ENCODE measurements at places on chromosomes 1 and 21.

- peak overlapping the region; percentile 100 for H3K27ac ChIP-seq
- H3K36me3 ChIP-seq = no peaks in the 10 kb centered on the region
- peak overlapping the region; percentile 94 for H3K4me3 ChIP-seq
- H3K4me1 ChIP-seq = peaks cover 56% of the 10 kb centered on the region
These were observed 515 bp upstream of the CAMTA1 start for GRCh38 chr1:6784560-6785317.

- no peaks in the 10 kb centered on the region for H3K4me1 ChIP-seq
- H3K36me3 ChIP-seq = no peaks in the 10 kb centered on the region
- DNase-seq = no peak
- H3K4me3 ChIP-seq = no peak overlapping the region
- H3K27ac ChIP-seq = no peak overlapping the region
These were observed 22.9 kb downstream of the LCA5L start for GRCh38 chr21:39422527-39423241.

DNA sequence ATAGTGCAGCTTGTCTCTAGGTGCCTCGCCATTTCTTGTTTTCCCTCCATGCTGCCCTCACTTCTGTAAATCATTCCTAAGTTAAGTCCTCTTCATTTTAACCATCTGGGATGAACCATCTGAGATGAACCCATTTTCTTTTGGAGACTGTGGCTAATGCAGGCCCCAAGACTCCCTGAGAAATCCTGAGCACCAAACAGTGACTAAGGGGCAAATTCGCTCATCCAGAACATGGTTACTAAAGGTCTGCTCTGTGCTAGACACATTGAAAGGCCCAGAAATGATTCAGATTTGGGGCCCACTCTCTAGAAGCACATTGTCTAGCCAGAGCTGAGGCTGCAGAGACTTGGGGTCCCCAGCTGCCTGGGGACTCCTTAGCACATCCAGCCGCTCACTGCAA is 151.9 kb upstream of the CTTNBP2NL start:
- no peaks in the 10 kb centered on the region for H3K36me3 ChIP-seq
- no peaks in the 10 kb centered on the region for H3K27me3 ChIP-seq
- H3K4me3 ChIP-seq = no peak overlapping the region
- H3K4me1 ChIP-seq = peaks cover 36% of the 10 kb centered on the region

GRCh38 chr1:18458133-18459092 is 22.3 kb upstream of the KLHDC7A start:
- H3K4me3 ChIP-seq = no peak overlapping the region
- peaks cover 99% of the 10 kb centered on the region for H3K27me3 ChIP-seq
- no peak for DNase-seq
- H3K36me3 ChIP-seq = no peaks in the 10 kb centered on the region

DNA sequence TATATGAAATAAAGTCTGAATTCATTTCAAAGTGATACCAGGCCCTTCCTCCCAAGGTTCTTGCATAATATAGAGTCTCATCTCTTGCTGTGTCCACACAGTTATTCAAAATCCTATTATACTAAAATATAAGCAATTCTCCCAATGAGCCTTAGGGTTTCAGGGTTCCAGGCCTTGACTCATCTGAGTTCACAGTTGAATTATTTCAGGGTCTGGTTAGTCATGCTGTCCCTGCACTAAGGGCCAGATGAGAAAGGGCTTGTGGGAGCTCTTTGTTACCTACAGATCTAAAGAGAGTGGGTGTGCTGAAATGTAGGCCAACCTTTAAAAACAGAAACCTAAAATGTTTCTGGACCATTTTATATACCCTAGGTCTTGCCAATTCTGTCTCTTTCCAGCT is 337.5 kb upstream of the LRRC7 start:
- no peak overlapping the region for H3K27ac ChIP-seq
- no peak for DNase-seq
- H3K27me3 ChIP-seq = no peaks in the 10 kb centered on the region
- no peaks in the 10 kb centered on the region for H3K36me3 ChIP-seq

- no peak for DNase-seq
- no peak overlapping the region for H3K27ac ChIP-seq
- no peaks in the 10 kb centered on the region for H3K27me3 ChIP-seq
- no peak overlapping the region for H3K4me3 ChIP-seq
- H3K36me3 ChIP-seq = no peaks in the 10 kb centered on the region
These were observed 23.4 kb upstream of the PTP4A2 start for GRCh38 chr1:31961536-31961935.

- DNase-seq = no peak
- no peak overlapping the region for H3K4me3 ChIP-seq
These were observed 422.4 kb downstream of the PTPRU start for GRCh38 chr1:29658688-29659087.

DNA sequence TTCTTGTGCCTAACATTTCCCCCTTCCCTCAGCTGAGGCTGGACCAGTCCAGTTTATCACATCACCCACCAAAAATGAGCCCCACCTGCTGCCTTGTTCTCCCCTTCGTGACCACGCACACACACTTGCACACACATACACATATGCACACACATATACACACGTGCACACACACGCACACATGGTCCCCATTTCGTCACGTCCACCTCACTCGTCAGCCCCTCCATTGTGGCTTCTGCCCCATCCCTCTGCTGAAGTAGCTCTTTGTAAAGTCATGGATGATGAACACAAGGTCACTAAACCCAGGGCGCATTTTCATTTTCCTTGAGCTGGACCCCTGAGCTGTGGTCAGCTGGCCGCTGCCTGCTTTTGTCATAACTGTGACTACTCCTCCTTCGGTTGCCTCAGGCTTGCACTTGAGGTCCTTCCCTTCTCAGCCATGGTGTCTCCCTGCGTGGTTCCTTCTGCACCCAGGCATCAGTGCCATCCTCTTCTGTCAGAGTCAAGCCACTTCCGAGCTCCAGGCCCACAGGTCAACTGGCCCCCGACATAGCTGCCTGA is 93.8 kb downstream of the SYT2 start:
- H3K27me3 ChIP-seq = no peaks in the 10 kb centered on the region
- no peaks in the 10 kb centered on the region for H3K36me3 ChIP-seq
- no peak for DNase-seq
- H3K4me3 ChIP-seq = no peak overlapping the region
- peaks cover 55% of the 10 kb centered on the region for H3K4me1 ChIP-seq
- peak overlapping the region; percentile 80 for H3K27ac ChIP-seq

DNA sequence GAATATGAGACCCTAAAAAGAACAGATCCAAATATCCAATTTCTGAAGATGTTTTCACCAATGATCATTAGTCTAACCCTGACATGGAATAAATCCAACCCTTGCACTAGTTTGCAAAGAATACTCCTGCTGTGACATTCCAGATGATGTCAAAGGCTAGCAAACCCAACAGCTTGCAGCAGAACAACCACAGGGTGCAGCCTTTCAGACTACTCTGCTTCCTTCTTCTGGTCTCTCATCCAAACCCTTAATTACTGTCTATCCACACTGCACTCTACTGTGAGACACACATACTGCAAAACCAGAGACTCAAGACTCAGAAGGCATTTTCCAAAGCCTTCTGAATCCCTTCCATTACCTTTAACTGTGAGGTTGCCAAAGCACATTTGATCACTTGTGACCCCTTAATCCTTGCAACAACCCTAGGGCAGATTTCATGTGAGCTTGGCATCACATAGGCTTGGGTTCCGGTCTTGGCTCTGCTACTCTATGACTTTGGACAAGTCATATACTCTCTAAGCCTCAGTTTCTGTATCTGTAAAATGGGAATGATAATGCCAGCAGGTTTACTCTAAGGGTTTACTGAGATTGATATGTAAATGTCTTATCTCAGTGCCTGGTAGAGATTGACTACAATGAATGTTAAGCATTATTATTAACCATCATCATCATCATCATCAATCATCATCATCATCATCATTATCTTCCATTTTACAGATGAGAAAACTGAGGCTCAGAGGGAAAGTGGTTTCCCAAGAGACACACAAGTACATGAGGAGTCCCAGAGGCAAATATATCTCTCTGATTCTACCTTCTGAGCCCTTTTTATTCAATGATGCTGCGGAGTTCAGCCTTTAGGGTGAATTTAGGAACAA is 94.5 kb downstream of the SYF2 start:
- H3K36me3 ChIP-seq = no peaks in the 10 kb centered on the region
- H3K27ac ChIP-seq = no peak overlapping the region
- H3K4me1 ChIP-seq = no peaks in the 10 kb centered on the region
- DNase-seq = no peak
- peaks cover 69% of the 10 kb centered on the region for H3K27me3 ChIP-seq
- H3K4me3 ChIP-seq = no peak overlapping the region

- no peak overlapping the region for H3K27ac ChIP-seq
- H3K4me1 ChIP-seq = peaks cover 31% of the 10 kb centered on the region
- no peak overlapping the region for H3K4me3 ChIP-seq
- H3K27me3 ChIP-seq = no peaks in the 10 kb centered on the region
These were observed 84.1 kb upstream of the C21orf91 start for GRCh38 chr21:17903029-17903806.

DNA sequence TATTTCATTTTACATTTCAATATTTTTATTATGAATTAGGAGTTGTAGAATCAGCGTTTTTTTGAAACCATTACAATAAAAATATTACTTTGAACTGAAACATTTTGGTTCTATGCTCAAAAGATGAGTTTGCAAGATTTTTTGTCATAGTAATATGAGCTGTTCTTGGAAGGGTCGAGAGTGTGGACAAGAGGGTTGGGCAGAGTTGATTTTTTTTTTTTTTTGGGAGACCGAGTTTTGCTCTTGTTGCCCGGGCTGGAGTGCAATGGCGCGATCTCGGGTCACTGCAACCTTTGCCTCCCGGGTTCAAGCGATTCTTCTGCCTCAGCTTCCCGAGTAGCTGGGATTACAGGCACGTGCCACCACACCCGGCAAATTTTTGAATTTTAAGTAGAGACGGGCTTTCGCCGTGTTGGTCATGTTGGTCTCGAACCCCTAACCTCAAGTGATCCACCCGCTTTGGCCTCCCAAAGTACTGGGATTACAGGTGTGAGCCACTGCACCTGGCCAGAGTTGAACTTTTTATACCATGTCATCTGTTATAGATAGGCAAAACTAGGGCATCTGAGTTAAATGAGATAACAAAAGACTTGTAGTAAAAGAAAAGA is 3.3 kb downstream of the CACYBP start:
- peaks cover 33% of the 10 kb centered on the region for H3K36me3 ChIP-seq
- H3K27ac ChIP-seq = no peak overlapping the region
- DNase-seq = no peak
- peaks cover 48% of the 10 kb centered on the region for H3K4me1 ChIP-seq

DNA sequence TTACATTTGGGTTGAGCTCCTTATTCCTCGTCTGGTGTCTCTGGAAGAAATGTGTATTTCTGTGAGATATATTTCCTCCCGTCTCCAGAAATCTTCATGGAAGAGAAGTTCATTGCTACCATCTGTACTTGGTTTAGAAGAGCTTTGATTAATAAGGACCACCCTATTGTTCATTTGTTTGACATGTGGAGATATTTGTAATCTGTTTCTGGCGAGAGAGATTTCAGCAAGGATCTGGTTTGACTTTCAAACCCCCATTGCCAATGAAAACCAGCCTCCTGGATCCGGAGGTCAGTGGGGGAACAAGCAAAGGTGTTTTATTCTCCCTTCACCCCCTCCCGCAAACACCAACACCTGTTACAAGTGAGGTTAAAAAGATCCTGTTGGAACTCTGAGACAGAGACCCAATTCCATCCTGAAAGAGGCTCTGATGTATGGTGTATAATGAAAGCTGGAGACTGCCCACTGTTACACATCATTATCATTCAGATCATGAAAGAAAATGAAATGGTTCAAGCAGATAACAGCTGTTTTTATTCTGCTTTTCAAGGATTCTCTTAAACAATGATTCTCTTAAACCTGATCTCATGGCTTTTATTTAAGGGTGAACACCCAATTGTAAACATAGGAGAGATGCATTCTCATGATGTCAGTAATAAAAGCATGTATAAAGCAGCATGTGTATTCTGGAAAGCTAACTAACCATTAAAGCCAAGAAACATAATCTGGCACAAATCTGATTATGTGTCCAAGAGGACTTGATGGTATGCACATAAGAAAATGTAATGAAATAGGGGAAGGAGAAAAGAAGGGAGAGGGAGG is 393.5 kb upstream of the ADGRL2 start:
- H3K36me3 ChIP-seq = no peaks in the 10 kb centered on the region
- no peak overlapping the region for H3K4me3 ChIP-seq
- DNase-seq = no peak
- peak overlapping the region; percentile 1 for H3K27ac ChIP-seq
- peaks cover 47% of the 10 kb centered on the region for H3K4me1 ChIP-seq
- no peaks in the 10 kb centered on the region for H3K27me3 ChIP-seq

- peaks cover 24% of the 10 kb centered on the region for H3K4me1 ChIP-seq
- no peak for DNase-seq
- H3K4me3 ChIP-seq = no peak overlapping the region
These were observed 65.8 kb downstream of the TRIM11 start for GRCh38 chr1:228340686-228341449.

DNA sequence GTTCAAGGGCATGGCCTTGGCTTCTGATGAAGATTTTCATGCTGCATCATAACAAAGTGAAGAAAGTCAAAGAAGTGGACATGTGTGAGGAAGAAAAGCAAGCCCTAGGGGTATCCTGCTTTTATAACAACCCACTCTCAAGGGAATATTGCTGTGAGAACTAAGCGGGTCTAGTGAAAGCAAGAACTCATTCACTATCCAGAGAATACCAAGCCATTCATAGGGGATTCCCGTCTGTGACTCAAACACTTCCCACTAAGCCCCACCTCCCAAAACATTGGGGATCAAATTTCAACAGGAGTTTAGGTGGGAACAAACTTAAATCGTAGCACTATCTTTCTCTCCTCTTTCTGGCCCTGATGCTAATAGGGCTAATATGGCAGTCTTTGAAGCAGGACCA is 98.5 kb upstream of the CTTNBP2NL start:
- H3K27ac ChIP-seq = no peak overlapping the region
- no peak overlapping the region for H3K4me3 ChIP-seq
- H3K27me3 ChIP-seq = no peaks in the 10 kb centered on the region
- no peaks in the 10 kb centered on the region for H3K4me1 ChIP-seq
- no peaks in the 10 kb centered on the region for H3K36me3 ChIP-seq

GRCh38 chr1:223775054-223775453 is 62.7 kb downstream of the CAPN2 start:
- no peaks in the 10 kb centered on the region for H3K27me3 ChIP-seq
- no peak overlapping the region for H3K4me3 ChIP-seq
- peak overlapping the region; percentile 74 for H3K27ac ChIP-seq
- H3K4me1 ChIP-seq = peaks cover 80% of the 10 kb centered on the region
- peaks cover 80% of the 10 kb centered on the region for H3K36me3 ChIP-seq

- DNase-seq = no peak
- H3K4me3 ChIP-seq = no peak overlapping the region
- H3K4me1 ChIP-seq = peaks cover 10% of the 10 kb centered on the region
- H3K27me3 ChIP-seq = no peaks in the 10 kb centered on the region
- H3K27ac ChIP-seq = no peak overlapping the region
These were observed 10.7 kb upstream of the ELF3 start for GRCh38 chr1:201999625-202000238.

DNA sequence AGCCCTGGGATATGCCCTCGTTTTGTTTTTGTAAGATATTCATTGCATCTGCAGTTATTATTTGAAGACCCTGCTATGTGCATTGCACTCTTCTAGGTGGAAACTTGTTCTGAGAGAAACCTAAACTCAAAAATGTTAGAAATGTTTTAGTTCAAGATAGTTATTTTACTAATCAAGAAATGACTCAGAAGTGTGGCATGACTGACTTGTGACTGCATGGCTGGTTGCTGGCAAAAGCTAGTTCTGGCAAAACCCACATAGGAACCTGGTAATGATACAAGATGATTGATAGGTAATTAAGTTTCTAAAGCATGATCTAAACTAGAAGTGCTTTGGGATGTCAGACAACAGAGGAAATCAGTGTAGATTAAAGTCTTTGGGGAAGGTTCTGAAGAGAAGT is 33.8 kb upstream of the NFASC start:
- H3K27ac ChIP-seq = no peak overlapping the region
- no peak for DNase-seq
- H3K4me3 ChIP-seq = no peak overlapping the region
- peaks cover 26% of the 10 kb centered on the region for H3K27me3 ChIP-seq
- H3K4me1 ChIP-seq = peaks cover 5% of the 10 kb centered on the region

- H3K27ac ChIP-seq = peak overlapping the region; percentile 83
- peaks cover 8% of the 10 kb centered on the region for H3K36me3 ChIP-seq
- no peak for DNase-seq
- no peaks in the 10 kb centered on the region for H3K27me3 ChIP-seq
These were observed 17.6 kb downstream of the MAPKAPK2 start for GRCh38 chr1:206702260-206702659.

Measured in left ventricle myocardium inferior (tissue), 1 donor.